A549 treated with Mapracorat at 1 μM for 4 hours (cell line): ENCODE measurements at places on chromosomes 5 and 9. TPM values are rescaled to one million over a fixed set of nuclear protein-coding genes. Genes with fewer than 3 reads are reported as not detected.

The SELENOP gene
- total RNA-seq = 0.15 to 0.28 TPM (median 0.25 TPM) in 3 of 5 replicates, not detected in the others

The KCNN2 gene
- total RNA-seq = 0.08 to 0.15 TPM (median 0.11 TPM) in 4 of 5 replicates, not detected in the other

The HIGD2A gene
- total RNA-seq = 255 to 266 TPM (median 263 TPM) in 5 replicates

The GHR gene
- total RNA-seq = 0.03 to 0.07 TPM (median 0.06 TPM) in 3 of 5 replicates, not detected in the others

The MARVELD2 gene
- 2.2 to 3.0 TPM (median 2.5 TPM) in 5 replicates for total RNA-seq

The UGT3A2 gene
- total RNA-seq = not detected in 5 replicates

The FOXD4 gene
- 0.26 to 0.46 TPM (median 0.42 TPM) in 5 replicates for total RNA-seq

The LRRC70 gene
- total RNA-seq = 0.12 to 0.31 TPM (median 0.30 TPM) in 3 of 5 replicates, not detected in the others

The CDK9 gene
- 43.5 to 54.9 TPM (median 48.2 TPM) in 5 replicates for total RNA-seq

The CYSRT1 gene
- 2.5 to 5.4 TPM (median 4.8 TPM) in 5 replicates for total RNA-seq

The PROB1 gene
- 0.15 to 0.29 TPM (median 0.22 TPM) in 5 replicates for total RNA-seq

The ASPN gene
- total RNA-seq = not detected in 5 replicates

The CEL gene
- 0.47 to 0.68 TPM (median 0.55 TPM) in 5 replicates for total RNA-seq

The C5orf52 gene
- not detected in 5 replicates for total RNA-seq

The PCDHGB1 gene
- total RNA-seq = 1.3 to 2.0 TPM (median 1.9 TPM) in 5 replicates

The GNA14 gene
- not detected in 5 replicates for total RNA-seq

The PHYHD1 gene
- 0.19 to 0.28 TPM (median 0.23 TPM) in 3 of 5 replicates, not detected in the others for total RNA-seq

The OSTF1 gene
- 13.6 to 19.3 TPM (median 15.5 TPM) in 5 replicates for total RNA-seq

The STPG3 gene
- total RNA-seq = not detected in 5 replicates

The TEX48 gene
- total RNA-seq = not detected in 5 replicates

The PAIP2 gene
- total RNA-seq = 77.7 to 101 TPM (median 83.2 TPM) in 5 replicates

The SSNA1 gene
- total RNA-seq = 103 to 151 TPM (median 139 TPM) in 5 replicates

The SERF1A gene
- total RNA-seq = 0.39 to 1.1 TPM (median 0.73 TPM) in 5 replicates

The PCDHGA12 gene
- 0.02 TPM in 1 of 5 replicates, not detected in the others for total RNA-seq

The ELOVL7 gene
- 8.7 to 12.5 TPM (median 10.8 TPM) in 5 replicates for total RNA-seq
